ENCODE measurements at places on chromosomes 6 and 20.
A peak's percentile ranks its signal among the peaks of the same experiment; 100 is the strongest.

DNA sequence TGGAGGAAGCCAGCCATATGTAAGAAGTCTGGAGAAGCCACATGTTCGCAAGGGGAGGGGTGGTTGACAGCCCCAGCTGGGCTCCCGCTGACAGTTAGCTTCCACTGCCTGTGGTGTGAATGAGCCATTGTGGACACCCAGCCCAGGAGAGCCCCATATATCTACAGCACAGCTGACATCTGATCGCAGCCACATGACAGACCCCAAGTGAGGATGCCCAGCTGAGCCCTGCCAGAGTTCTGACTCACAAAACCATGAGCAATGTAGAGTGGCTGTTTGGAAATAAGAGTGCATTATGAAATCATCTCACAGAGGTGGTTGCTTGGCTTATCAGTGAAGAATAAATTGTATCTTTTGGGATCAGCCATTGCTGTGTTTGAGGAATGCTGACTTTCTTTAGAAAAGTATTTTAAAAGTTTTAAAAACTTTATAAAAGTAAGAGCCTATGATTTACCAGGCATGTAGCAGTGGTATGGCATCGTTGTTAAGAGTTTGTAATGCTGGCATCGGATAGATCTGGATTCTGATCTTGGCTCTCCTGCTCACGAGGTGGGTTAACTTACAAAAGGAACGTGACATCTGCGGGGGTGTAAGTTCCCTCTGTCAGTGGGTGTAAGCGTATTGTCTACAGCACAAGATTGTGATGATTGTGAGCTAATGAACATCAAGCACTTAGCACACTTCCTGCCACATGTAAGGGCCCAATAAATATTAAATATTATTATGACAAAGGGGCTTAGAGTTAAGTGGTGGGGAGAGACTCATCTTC, 24.1 kb downstream of the CFAP61 start:
- DNase-seq: no peak

DNA sequence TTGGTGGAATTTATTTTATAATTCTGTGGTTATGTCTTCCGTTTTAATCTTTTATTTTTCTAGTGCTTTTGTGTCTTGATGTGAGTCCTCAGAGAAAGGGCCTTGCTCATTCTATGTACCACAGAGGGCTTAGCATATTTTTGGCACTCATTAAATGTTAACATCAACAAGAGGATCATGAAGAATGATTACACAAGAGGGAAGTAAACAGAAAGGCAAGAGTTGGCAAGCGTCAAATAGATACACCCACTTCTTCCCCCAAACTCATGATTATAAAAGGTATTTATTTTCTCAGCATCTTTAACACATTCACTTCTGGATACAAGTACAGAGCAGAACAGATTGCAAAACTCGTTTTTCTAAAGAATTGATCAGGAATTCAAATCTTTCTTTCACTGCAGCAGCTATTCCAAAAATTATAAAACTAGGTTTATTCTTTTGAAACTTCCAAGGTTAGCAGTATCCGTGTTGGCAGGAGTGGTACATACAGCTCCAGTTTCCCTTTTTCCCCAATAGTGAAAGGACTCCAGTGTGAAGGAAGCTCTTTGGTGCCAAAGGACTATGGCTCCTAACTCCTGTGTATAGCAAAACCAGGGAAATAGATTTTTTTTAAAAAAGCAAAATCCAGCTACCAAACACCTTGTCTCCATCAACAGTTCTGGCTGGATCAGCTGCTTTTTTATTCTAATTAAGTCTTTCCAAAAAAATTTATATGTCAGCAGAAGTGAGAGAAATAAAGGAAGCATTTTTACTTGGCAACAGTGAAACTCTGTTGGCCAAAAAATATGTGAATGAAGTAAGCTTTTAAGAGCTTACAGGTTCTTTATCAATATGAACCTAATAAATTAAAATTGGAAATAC, 221.9 kb downstream of the ADGRG6 start:
- DNase-seq: no peak

DNA sequence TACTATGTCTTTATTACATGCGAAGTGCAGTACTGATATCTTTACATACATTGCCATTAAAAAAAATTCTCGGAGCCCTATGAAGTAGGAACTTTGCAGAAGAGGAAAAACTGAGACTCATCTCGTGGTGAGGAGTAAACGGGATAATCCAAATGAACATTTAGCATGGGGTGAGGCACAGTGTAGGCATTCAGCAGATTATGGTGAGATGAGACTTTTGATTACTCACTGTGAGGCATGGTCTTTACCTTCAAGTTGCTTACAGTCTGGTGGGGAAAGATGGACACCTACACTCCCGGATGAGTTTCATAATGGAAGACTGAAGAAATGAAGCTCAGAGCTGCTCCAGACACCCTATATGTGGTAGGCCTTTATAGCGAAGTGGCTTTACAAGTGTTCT, 1.4 kb downstream of the RPRD1B start:
- DNase-seq: no peak

GRCh38 chr6:21098134-21098533, 495.4 kb upstream of the SOX4 start:
- no peak for DNase-seq

GRCh38 chr6:43803783-43804549, 34.0 kb downstream of the VEGFA start:
- DNase-seq: no peak

DNA sequence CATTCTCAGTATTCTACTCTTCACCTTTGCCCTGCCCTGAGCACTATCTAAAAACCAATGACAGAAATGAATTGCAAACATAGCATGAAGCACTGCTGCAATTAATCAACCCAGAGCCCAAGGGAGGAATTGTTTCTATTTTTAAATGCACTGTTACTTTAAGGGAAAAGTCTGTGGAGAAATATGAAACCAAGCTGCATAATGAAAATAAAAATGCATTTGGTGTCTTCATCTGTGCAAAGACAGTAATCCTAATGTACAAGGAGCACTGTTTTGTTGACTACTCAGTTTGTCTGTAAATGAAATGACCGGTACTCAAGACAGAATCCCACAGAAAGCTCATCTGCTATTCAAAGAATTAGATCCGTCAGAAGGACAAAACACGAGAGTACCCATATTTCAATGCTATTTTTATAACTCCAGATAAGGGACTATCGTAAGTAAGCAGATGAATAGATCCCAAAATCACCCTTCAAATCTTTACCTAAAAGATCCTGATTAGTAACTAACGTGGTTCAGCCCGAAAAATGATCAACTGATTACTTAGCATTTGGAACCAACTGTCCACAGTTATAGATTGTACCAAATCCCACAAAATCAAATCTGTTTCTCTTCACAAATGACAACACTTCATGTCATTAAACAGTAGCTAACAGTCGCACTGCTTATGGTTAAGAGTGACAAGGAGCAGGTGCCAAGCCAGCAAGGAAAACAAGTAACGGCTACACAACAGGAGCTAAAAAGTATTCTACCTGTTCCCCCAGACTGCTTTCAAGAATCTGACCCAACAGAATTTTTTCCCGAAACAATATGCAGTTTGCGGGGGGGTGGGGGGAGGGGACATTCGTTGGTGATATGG, 2.4 kb downstream of the KIF13A start:
- DNase-seq: no peak

DNA sequence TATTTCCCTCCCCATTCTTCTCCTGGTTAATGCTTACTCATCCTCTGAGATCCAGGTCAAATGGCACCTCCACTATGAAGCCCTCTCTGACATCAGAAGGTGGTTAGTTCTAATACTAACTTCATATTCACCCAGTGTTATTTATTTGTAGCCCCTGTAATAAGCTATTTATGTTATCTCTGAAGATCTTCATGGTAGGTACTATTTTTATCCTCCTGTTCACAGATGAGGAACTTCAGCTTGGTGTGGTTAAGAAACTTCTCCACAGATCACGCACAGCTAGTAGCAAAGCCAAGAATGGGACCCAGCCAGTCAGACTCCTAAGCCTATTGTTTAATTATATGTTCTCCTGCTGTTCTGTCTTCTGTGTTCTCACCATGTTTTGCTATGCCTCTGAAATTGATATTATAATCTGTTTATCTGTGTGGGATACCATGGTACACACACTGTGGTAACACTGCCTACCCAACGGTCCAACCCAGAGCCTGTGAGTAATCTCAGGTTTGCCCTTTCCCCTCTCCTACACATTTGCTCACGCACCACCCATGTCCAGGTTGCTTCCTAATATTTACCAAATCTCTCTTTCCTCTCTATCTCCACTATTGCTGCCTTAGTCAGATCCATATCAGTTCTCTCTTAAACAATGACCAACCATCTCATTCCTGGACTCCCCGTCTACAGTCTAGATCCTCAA, 98.4 kb downstream of the IPCEF1 start:
- no peak for DNase-seq

GRCh38 chr6:93842178-93842577, 422.8 kb upstream of the EPHA7 start:
- no peak for DNase-seq

DNA sequence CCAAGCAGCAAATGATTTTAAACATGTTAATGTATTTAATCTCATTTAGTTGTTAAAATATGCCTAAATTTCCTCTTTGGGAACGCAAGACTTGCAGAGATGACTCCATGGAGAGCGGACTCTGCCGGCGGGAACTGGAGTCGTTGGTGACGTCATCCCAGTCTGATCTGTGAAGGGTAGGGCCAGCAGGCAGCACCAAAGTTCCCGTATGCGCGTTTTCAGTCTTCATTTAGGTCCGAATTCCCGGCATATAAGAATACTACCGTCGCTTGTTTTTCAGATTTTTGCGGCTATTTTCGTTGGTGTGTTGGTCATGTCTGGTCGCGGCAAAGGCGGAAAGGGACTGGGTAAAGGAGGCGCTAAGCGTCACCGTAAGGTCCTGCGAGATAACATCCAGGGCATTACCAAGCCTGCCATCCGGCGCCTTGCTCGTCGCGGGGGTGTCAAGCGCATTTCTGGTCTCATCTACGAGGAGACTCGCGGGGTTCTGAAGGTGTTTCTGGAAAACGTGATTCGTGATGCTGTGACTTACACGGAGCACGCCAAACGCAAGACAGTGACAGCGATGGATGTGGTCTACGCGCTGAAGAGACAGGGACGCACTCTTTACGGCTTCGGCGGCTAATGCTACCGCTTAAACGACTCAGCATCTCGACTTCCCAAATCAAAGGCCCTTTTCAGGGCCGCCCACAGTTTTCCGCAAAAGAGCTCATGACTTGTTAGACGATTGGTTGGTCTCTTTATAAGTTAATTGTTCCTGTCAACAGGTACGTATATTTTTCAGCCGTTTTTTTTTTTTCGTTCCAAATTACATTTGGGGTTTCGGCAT, 117.3 kb downstream of the HFE start:
- peak; percentile 86 for DNase-seq

- DNase-seq: no peak
These were observed 133.2 kb downstream of the NFATC2 start for GRCh38 chr20:51409192-51409880.

GRCh38 chr6:122726649-122727048, 52.9 kb upstream of the FABP7 start:
- no peak for DNase-seq

- DNase-seq: peak; percentile 93
These were observed 48.9 kb downstream of the HIVEP1 start for GRCh38 chr6:12060780-12061609.

- DNase-seq: no peak
These were observed 3.3 kb downstream of the EZR start for GRCh38 chr6:158815907-158816306.

DNA sequence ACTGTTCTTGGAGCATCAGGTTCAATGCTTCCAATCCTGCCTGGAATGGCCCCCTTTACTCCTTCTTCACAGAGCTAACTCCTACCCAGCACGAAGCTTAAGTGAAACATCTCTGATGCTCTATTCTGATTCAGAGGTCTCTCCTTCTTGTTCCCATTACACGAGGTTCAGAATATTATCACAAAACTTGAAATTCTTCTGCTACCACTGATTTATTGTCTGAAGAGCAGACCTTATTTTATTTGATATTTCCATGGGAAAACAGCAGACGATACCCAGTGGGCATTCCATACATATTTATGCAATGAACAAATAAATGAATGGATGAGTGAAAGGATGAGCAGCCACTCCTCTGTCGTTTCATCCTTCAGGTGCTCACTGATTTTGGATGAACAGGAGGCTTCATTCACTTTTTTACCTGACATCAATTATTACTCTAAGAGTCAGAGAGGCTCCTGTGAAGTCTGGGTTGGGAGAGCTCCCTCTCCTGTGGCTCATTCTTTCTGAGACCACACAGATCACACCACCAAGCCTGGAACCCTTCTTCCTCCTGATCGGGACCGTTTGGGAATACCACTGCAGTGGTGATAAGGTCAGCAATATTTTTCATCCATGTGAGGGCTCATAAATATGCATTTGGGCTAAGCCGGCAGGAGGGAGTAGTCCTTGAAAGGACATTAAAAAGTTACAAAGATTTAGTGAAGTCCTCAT, 25.8 kb downstream of the SMLR1 start:
- no peak for DNase-seq

GRCh38 chr6:138555421-138555988, 56.2 kb upstream of the NHSL1 start:
- DNase-seq: no peak

- DNase-seq: no peak
These were observed 531.3 kb upstream of the JAG1 start for GRCh38 chr20:11204926-11205768.

GRCh38 chr6:35781290-35781689, 471 bp downstream of the CLPSL1 start:
- DNase-seq: no peak

DNA sequence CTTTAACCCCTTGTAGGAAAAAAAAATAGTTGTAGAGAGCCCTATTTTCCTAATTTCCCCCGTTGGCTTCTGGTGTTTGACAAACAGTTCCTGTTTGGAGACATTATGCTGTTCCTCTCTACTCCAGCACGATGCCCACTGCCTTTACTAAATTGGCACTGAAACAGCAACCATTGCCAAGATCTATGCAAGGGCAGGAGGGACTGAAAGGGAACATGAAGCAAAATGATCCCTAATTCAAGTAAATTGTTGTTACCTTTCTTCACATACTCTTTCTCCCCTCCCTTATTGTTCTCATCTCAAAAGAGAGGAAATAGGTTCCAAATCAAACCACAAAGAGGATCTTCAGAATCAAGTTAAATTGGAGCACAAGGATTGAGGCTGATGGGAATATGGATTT, 764.1 kb upstream of the MMS22L start:
- no peak for DNase-seq

GRCh38 chr6:11772109-11772825, 6.3 kb downstream of the ADTRP start:
- no peak for DNase-seq

GRCh38 chr6:96466147-96466863, 55.3 kb upstream of the UFL1 start:
- no peak for DNase-seq

DNA sequence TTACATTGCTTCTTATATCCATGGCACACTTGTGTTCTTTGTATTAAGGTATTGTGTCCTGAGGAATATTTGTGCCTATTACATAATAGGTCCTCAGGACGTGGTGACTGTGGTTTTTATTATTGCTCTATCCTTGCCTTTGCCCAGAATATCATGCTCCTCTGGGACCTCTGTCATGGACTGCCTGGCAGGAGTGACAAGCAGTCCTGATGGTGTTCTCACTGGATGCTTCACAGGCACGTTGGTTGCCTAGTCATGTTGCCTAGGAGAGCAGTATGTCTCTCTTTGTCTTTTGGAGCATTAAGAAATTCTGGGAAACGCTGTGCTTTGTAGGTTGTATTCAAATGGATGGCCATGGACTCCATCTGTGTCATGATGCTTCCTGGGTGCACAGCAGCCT, 24.7 kb upstream of the MROH8 start:
- DNase-seq: no peak

GRCh38 chr6:150694889-150695288, 95.2 kb downstream of the PLEKHG1 start:
- no peak for DNase-seq

Data from central memory CD4-positive, alpha-beta T cell (primary cell).